Epithelial cell of alveolus of lung (primary cell): ENCODE measurements at places on chromosomes 13 and 19. TPM values are rescaled to one million over a fixed set of nuclear protein-coding genes. Genes with fewer than 3 reads are reported as not detected.

LILRB2 gene
- total RNA-seq: not detected in 2 replicates

CERS1 gene
- total RNA-seq: 1.0 and 1.2 TPM in 2 replicates

PLK5 gene
- total RNA-seq: not detected in 2 replicates

WTIP gene
- total RNA-seq: 20.1 and 24.3 TPM in 2 replicates

KPTN gene
- 4.7 and 10.5 TPM in 2 replicates for total RNA-seq

ZNF729 gene
- total RNA-seq: not detected in 2 replicates

CGB5 gene
- 12.3 TPM in 1 of 2 replicates, not detected in the other for total RNA-seq

MCF2L gene
- 0.39 and 0.80 TPM in 2 replicates for total RNA-seq

CABP5 gene
- total RNA-seq: not detected in 2 replicates
